ENCODE measurements at places on chromosomes 7 and 10.
A peak's percentile ranks its signal among the peaks of the same experiment; 100 is the strongest.

- no peak for DNase-seq
Observed at GRCh38 chr10:125727436-125727835, 7.9 kb downstream of the EDRF1 start.

- DNase-seq: no peak
Observed at GRCh38 chr10:102452672-102453340, 1.5 kb upstream of the C10orf95 start.

DNA sequence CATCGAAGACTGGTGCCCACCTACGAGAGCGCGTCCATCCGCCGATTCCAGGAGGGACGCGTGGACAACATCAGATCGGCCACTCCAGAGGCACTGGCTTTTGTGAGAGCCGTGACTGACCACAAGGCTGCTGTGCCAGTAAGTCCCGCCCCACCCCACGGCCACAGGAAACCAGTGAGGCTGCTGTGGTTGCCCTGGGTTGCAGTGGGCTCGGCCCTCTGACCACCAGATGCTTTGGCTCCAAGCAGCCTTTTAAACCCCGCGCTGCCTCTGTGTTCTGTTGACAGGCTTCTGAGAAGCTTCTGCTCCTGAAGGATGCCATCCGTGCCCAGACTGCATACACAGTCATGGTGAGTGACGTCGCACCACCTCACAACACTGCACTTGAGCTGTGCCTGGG is 24.4 kb upstream of the C10orf53 start:
- DNase-seq: no peak

GRCh38 chr7:131781-132482 is 60.4 kb upstream of the FAM20C start:
- no peak for DNase-seq

GRCh38 chr7:95630702-95631458 is 34.6 kb upstream of the PDK4 start:
- DNase-seq: no peak

DNA sequence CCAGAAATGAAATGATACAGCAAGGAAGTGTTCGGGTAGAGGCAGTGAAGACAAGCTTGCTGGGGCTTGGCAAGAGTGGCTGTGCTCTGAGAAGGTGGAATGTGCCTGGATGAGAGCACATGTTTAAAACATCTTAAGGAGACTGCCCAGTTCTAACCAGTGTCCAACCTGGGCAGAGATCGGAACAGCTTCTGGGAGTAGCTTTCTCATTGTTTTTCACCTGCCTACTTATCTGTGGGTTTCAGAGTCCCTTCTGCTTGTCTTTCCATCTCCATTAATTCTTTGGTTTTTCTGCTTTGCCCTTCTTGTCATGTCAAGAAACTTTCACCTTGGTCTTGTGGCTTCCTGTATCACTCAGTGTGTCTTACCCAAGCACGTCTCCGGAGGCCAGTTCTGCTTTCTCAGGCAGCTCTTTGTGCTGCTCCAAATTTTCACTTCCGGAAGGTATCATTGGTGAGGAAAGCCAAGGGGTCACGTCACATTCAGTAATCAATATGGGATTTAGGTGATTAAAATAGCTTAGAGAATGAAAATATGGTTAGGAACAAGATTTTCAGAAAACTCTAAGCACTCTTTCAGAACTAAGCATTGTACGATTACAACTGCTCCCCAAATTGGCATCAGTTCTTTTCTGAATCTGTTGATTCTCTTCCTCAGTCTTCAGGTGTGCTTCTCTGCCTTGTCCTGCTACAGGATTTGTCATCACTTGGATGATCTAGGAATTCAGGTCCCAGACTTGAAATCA is 5.5 kb upstream of the LAMB4 start:
- no peak for DNase-seq

GRCh38 chr7:28116041-28116440 is 64.6 kb downstream of the JAZF1 start:
- no peak for DNase-seq

DNA sequence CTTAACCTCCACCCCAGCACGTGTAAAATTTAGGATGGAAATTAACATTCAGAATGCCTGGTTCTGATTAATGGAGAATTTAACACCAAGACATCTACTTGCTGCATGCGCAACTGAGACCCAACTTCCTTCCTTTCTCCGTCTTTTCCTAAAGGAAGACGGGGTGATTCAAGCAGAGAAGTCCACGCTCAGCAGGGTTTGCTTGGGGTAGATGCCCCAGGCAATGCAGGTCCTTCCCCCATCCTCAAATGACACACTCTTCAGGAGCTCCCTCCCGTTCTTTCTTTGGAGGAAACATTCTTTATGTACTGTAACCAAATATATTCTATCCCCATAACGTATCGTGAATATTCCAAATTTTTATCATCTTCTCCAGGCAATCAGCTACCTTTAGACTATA is 47.0 kb downstream of the FAM171A1 start:
- no peak for DNase-seq

DNA sequence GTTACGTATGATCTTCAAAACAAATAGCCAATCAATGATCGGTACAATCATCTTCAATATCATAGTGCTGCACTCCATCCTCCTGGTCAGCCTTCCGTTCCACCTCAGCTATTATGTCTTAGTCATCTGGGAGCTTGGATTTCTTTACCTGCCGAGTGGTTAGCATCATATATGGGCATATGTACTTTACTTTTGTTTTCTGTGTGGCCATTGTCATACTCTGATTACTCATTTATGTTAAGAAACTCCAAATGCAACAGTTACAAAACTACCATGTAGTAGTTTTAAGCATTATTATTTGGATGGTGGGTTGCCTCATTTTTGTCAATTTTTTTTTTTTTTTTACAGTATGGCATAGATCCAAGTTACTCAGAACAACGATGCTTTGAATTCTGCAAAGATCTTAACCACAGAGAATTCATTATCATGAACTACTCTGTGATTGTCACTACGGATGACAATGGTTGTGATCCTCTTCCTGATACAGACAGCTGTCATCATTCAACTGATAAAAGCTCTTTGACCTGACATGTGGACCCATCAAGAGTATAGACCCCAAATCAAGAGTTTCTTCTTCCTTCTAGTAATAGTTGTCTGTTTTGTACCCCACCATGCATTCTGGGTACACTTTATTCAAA is 52.1 kb upstream of the NME8 start:
- no peak for DNase-seq

DNA sequence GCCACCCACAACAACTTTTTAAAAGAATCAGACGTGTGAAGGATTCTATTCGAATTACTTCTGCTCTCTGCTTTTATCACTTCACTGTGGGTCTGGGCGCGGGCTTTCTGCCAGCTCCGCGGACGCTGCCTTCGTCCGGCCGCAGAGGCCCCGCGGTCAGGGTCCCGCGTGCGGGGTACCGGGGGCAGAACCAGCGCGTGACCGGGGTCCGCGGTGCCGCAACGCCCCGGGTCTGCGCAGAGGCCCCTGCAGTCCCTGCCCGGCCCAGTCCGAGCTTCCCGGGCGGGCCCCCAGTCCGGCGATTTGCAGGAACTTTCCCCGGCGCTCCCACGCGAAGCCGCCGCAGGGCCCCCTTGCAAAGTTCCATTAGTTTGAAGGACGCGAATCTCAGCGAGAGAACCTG is 461 bp upstream of the HTRA1 start:
- DNase-seq: no peak

- no peak for DNase-seq
Observed at GRCh38 chr10:102880256-102880655, 11.0 kb downstream of the AS3MT start.

GRCh38 chr10:35420044-35420443 is 83.7 kb downstream of the CCNY start:
- DNase-seq: no peak

DNA sequence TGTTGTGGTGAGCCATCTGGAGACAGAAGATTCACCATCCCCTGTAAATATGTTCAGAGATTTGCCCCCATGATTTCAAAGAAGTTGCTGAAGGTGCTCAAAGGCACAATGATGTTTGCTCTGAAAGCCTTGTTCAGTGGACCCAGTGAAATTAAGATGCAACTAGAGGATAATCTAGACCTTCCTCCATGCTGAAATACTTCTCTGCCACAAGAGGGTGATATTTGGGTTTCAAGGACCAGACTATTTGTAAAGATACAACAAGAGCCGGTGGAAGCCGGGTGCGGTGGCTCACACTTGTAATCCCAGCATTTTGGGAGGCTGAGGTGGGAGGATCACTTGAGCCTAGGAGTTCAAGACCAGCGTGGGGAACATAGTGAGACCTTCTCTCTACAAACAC is 13.5 kb upstream of the MSRB2 start:
- no peak for DNase-seq

DNA sequence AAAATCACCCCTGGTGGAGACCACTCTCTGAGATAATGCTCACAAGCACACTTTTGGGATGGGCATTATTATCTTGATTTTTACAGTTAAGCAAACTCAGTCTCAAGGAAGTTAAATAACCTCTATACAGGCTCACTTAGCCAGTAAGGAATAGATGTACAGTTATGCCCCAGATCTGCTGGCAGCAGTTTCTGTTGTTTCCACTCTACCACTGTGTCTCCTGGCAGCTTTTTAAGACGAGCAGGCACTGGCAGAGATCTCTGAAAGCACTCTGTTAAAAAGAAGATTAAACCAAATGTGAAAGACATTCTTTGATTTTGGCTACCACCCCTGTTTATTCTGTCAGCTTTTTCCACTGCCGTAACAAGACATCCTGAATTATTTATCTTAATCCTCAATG is 73.2 kb downstream of the SRI start:
- no peak for DNase-seq

DNA sequence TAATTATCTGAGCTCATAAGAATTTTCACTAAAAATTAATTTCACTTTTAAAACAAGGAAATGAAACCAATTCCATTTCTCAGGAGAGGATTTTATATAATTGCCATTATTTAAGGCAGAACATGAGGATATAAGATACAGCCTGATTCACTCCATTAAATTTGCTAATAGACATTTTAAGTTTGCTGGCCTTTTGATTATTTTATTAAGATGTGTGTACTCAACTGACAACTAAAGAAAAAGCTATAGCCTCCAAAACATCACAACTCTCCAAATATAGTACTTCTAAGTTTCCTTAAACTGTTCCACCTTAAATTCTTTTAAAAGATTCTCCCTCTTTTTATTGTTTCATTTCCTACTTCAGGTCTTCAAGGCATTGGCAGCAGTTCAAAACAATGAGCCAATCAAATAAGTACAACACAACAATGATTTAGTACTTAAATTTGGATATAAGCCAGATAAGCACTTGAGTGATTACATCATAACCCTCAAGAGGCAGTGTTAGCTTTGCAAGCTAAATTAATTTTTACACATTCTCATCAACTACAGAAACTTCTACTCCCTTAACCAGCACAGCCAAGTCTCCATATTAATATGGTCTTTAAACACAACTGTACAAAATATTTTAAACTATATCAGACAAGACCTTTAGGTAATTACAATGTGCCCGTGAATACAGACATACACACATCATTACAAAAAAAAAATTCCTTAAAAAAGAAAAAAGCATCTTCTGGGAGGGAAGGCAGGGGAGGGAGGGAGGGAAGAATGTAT is 121.8 kb downstream of the KMT2C start:
- peak; percentile 69 for DNase-seq

DNA sequence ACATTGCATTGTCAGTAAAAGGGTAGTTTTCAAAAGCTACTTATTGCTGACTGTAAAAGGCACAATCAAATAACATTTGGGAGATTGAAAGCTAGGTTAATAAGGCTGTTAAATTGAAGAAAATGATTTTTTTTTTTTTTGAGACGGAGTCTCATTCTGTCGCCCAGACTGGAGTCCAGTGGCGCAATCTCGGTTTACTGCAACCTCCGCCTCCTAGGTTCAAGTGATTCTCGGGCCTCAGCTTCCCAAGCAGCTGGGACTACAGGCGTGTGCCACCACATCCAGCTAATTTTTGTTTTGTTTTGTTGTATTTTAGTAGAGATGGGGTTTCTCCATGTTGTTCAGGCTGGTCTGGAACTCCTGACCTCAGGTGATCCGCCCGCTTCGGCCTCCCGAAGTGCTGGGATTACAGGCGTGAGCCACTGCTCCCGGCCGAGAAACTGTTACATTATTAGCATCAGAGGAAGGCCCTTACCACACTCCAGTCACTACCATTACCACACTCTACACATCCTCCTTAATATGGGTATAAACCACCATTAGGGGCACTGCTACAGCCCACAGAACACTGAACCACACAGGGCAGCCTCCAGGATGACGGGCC is 1.0 kb downstream of the CYP51A1 start:
- no peak for DNase-seq

DNA sequence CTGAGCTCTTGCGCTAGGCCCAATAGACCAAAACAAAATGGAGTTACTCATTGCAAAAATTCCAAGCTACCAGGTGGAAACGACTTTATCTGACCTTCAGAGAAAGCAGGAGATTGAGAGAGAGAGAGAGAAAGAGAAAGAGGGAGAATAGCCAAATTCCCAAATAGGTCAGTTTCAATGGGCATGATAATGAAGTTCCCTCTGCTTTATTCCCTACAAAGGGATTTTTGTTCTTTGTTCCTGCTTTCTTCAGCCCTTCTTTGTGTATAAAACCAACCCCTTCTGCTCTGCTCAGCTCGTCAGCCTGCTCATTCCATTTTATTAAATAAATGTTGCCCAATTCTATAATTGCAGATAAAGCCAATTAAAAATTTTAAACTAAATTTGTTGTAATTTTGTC is 45.0 kb upstream of the GPR37 start:
- DNase-seq: no peak

DNA sequence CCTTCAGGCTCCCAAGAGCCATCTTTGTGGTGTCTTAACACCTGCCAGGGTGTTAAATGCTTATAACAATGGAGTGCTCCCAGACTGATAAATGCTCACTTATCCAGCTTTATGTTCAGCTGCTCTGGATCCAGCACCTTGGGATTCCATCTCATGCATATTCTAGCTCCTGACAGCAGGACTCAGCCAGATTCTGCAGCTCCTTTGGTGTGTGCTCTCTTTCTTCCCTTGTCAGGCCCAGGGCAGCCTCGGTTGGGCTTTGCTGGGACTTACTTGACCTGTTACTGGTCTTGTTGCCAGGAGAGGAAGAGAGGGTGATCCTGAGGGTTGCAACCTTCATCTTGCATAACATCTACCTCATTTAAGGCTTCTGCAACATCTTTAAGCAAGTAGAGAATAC is 59.4 kb upstream of the CCNY start:
- no peak for DNase-seq

GRCh38 chr10:26593896-26594295 is 103.6 kb upstream of the PDSS1 start:
- DNase-seq: no peak

DNA sequence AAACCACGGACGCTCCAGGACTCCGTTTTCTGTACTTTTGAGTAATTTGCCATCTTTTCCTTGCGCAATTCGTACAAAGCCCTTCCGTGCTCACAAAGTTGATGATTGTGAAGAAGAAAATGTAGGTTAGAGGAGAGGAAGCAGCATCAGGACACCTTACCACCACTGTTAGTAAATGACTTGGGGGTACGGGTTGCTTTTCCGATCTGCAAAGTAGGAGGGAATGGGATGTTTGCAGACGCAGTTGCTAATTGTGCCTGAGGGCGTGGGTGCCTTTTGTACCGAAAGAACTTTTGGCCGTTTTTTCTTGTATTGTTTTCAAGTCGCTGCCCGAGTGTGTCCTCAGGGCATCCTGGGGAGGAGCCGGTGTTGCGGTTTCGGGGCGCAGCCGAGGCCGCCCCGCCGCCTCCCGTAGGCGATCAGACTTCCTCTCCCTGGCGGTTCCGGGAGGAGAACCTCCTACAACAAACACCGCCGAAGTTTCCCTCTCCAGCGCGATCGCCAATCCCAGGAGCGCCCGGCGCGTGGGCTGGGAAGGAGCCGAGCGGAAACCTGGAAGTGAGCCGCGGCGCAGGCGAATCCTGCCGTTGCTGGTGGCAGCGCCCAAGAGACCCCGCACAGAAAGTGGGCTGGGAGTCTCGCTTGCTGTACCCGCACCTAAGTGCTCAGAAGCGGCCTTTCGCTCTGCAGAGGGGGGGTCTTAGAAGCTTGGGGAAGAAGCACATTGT is 1.0 kb downstream of the PRR15 start:
- no peak for DNase-seq
